ENCODE measurements at places on chromosomes 3 and 15.

GRCh38 chr15:85746641-85747040 lies 48.1 kb downstream of the KLHL25 start:
- no peak for DNase-seq

- DNase-seq: no peak
Measured at GRCh38 chr15:81071120-81071519, 63.0 kb upstream of the CFAP161 start.

- no peak for DNase-seq
Measured at GRCh38 chr3:71302604-71303003, 280.9 kb downstream of the FOXP1 start.

GRCh38 chr3:125051715-125052581 lies 3.8 kb downstream of the HEG1 start:
- DNase-seq: no peak

GRCh38 chr3:31804251-31805051 lies 176.6 kb downstream of the OSBPL10 start:
- DNase-seq: no peak

- no peak for DNase-seq
Measured at GRCh38 chr15:68031404-68031803, 22.7 kb upstream of the PIAS1 start.

DNA sequence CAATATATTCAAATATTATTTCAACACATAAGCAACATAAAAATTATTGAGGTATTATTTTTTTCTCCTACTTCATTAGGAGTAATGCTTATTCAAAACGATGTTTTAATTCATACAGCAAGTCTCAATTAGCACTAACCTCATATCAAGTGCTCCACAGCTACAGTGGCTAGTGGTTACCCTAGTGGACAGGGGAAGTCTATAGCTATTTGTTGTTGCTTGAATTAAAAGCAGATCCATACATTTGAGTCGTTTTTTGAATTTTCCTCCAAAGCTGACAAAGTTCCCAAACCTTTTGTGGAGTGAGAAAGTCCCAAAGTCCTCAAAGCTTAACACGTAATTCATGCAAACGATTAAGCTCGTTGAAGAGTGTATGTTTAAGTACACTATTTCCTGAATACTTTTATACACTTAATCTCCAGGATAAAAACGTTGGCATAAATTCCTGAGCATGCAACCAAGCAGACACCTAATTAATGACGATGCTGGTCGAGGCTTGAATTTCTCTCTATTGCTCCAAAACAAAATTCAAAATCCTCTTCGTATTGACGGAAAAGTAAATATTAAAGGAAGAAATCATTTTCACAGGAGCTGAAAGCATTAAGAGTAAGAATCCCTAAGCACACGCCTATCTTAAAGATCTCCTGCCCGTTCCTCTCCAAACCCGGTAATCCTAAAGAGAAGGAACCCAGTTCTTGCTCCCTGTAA lies 985 bp downstream of the VPS13C start:
- DNase-seq: no peak

GRCh38 chr3:178370387-178370786 lies 165.8 kb upstream of the KCNMB2 start:
- no peak for DNase-seq

DNA sequence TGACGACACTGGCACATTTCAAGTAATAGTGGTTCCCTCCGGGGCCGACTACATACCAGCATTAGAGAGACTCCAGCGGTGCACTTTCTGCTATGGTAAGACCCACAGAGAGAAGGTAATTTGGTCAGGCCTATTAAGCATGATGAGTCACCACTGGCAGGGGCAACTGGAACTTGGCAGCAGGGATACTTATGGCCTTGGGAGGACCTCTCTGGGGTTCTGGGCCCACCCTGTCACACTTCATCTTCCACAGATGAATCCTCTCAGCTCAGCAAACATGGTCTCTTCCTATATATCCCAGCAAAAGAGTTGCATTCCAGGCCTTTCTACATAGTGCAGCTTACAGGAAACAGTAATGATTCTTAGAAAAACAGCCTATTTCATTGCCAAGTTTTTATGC lies 88.0 kb downstream of the PIK3R4 start:
- DNase-seq: no peak

DNA sequence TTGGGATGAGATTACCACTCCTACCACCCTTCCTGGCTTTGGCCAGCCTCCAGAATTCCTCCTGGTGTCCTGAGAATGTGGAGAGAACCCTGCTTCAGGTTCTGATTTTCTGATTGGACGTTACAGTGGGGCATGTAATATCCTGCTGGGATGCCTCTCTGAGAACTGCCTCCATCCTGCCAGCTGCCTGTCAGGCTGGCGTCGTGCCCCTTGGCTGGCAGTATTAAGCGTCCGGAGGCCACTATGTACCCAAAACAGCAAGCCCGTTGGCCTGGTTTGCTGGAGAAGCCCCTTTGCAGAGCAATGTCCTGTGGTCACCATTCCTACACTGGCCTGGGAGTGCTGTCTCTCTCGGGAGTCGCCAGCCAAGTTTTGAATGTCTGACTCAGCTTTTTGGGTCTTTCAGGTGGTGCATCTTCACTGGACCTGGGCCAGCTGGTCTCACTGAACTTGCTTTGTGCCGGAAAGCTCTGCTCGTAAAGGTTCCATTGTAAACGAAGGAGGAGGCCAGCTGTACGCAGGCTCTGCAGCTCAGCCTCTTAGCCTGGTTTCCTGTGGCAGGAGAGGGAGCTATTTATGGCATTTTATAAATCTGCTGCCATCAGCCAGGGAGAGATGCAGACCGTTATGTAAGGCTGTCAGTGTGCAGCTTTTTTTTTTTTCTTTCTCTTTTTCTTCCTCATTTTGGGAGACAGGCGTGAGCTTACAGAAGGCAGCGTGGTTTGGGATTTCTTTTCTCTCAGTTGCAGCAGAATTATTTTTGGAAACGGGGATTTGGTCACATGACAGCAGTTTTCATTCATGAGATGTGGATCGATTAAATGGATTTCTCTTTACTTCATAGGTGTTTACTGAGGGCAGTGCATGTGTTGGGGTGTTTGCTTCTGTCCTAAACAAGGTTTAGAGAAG lies 19.0 kb upstream of the TRAK1 start:
- DNase-seq: no peak

- DNase-seq: no peak
Measured at GRCh38 chr3:84983490-84983889, 24.7 kb downstream of the CADM2 start.

DNA sequence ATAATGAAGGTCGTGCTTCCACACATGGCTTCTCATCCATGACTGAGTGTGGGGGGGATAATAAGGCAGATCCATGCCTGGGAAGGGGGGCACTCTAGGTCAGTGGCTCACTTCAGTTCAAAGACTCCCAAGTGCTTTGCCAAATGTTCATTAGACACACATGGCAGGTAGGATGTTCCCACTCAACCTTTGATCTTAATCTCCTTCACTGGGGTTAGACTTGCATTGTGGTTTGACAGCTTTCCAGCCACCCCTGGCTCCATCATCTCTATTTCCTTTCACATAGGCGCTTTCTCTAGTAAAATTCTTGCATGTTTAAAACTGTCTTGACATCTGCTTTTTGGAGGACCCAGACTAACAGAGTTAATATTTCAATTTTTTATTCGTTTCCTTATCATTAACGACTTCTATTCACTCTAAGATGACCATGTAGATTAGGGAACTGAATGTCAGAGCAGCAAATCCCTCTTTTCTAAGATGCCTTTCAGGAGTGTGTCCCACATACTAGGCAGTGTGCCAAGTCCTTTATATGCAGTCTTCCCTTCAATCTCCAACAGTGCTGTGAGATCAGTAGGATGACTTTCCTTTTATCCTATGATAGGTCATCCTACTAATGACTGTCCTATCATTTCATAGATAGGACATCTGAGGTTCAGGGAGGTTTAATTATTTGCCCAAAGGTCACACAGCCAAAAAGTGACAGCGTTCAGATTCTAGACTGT lies 57.9 kb downstream of the BTD start:
- DNase-seq: no peak

- no peak for DNase-seq
Measured at GRCh38 chr3:67601385-67601784, 53.0 kb downstream of the SUCLG2 start.

DNA sequence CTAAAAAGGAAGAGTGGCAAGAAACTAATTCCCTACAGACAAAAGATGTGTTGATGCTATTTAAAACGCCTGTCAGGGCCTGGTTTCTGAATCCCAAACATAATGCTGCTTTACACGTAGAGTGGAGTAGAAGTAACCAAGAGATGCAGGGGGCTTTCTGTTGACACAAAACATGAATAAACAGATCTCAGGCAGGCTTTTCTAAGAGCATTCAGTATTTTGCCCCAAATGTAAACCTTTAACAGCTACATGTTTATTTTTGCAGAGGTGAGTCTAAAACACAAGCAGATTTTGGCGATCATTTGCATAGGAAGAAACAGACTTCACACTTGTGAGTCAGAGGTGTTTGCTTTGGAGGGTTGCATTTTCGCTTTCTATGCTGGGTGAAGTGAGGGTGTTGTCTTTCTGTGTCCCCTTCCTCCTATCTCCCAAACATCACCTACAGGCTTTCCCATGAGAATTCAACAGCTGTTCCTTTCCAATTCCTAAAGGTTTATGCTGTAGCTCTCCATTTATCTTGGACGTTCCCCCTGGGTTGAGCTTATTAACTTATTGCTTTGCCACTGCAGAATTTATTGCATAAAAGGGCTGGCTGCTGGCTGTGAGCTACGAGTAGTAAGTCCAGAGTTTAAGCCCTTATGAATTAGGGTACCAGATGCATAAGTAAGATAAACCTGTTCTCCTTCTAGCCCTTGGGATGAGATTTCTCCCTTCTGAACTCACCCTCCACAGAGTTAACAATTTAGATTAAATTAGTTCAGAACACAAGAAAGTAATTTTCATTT lies 156.7 kb downstream of the DIPK2A start:
- DNase-seq: no peak

GRCh38 chr15:27410996-27411605 lies 440.1 kb downstream of the GABRG3 start:
- DNase-seq: no peak

GRCh38 chr3:127791221-127791913 lies 30.9 kb downstream of the MGLL start:
- DNase-seq: peak; percentile 65

- DNase-seq: no peak
Measured at GRCh38 chr15:47728886-47729285, 11.6 kb downstream of the SEMA6D start.

DNA sequence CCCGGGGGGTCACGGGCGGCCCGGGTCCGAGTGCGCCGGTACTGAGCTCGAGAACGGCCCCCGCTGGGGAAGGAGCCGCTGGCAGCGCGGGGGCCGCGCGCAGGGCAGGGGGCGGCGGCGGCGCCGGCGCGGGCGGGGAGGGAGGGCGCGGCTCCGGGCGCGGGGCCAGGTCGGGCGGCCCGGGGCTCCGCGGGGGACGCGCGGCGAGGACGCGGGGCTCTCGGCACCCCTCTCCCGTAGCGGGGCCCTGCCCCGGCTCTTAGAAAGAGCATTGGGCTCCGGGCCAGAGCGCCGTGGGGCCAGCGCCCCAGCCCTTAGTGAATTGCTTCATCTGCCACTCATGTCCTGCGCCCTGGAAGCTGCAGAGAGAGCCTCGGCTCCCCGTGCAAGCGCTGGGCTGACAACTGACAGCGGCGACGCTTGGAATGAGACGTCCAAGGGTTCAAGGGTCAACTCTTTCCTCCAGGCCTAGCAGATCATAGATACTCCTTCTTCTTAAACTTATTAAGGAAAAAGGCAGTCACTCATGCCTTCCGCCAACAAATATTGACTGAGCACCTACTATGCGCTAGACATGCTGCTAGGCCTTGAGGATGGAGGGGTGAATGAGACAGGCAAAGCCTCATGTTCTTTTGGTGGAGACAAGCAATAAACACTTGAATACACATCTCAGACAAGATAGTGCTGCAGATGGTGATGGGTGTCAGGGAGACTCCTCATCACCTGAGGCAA lies 140.8 kb downstream of the SMAD6 start:
- DNase-seq: no peak

DNA sequence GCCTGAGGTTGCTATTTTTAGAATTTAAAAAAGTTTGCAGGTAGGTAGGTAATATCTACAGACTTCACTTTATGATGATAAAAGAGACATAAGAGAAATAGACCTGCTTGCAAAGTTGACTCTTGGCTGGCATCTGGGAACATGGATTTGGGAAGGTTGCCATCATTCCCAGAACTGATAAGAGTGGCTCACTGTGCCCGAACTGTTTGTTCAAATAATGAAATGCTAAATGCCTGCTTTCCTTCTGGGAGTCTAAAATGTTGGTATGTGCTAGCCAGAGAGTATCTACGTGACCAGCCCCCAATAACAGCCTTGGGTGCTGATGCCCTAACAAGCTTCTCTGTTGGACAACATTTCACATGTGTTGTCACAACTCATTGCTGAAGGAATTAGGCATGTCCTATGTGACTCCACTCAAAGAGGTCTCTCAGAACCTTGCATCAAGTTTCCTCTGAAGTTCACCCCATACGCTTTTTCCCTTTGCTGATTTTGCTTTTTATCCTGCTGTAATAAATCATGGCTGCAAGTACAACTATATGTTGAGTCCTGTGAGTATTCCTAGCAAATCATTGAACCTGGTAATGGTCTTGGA lies 95.5 kb downstream of the FHIT start:
- DNase-seq: no peak

DNA sequence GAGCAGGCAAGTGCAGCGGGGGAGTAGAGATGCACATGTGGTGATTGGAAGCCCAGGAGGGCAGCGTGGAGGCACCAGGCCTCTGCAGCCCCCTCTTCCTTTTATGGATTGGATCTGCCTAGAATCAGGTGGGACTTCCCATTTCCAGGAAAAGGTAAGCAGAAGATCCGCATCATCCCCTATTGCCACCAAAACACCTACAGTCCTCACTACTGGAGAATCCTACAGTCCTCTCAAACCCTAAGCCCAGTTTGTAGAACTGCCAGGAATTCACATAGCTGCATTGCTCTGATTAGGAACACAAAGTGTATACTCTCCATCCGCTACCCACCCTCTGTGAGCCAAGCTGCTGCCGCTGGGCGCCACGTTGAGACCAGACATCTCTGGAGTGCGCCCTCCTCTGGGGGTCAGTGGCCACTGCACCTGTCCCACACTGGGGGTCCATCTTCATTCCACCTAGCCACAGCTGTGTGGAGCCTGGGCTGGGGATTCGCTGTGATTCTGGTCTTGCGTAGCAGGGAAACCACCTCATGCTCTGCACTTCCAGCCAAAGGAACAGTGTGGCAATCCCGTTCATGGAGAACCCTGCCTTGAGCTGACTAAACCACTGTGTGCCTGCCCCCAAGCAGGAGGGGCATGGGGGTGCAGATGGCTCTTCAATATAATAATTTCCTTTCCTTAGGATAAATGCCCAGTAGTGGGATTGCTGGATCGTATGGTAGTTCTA lies 88.9 kb upstream of the PTX3 start:
- no peak for DNase-seq

DNA sequence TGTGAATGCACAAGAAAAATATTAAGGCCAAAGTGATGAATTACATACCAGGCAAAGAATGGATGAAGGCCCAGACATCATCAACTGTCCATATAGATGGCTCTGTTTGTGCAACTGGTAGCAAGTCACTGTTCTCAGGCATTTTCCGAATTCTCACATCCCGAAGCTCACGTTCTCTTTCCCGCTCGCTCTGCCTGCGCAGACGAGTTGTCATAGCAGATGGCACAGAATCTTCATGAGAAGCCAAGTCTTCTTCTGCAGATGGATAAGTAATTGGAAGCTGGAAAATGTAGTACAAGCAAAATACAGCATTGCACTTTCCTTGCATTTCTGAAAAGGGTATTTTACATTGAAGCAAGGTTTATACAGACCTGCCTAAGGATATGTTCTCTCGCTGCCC lies 64.6 kb downstream of the GPR160 start:
- DNase-seq: no peak

- DNase-seq: peak; percentile 55
Measured at GRCh38 chr3:151439652-151440125, 21.2 kb downstream of the IGSF10 start.

Data from PC-9 (cell line).